ENCODE measurements at places on chromosomes 13 and 19.

DNA sequence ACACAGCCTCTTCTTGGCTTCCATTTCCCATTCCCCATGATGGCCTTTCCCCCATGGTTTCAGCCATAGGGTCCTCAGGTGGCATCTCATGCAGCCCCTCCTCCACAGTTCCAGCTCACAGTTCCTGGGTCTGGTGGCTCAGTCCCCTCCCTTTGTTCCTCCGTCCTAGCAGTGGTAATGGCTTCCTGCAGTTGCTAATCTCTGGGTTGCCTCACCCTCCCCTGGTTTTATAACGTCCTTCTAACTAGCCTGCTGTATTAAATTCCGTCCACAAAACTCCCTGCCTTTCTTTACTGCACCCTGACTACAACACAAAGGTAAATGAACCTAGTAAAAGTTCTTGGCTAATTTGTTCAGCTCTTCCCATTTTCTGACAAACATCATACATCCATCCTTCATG lies 30.9 kb downstream of the CCDC70 start:
- no peak for DNase-seq

GRCh38 chr13:49532593-49532992 lies 36.8 kb downstream of the PHF11 start:
- no peak for DNase-seq

DNA sequence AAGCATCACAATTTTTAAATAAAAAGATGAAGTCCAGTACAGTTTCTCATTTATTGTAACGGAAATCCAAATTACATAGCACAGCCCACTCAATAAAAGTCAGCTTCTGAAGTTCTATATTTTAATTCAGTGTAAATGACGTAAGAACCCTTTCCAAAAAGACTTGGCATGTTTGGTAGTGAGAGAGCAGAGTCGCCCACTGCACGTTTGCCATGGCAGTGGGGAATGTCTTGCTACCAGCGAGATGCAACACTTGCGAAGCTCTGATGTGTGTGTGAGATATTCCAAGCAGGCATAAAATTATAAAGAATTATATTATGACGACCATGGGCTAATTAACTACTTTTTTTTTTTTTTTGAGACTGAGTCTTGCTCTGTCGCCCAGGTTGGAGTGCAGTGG lies 190.1 kb downstream of the SLC7A1 start:
- no peak for DNase-seq

DNA sequence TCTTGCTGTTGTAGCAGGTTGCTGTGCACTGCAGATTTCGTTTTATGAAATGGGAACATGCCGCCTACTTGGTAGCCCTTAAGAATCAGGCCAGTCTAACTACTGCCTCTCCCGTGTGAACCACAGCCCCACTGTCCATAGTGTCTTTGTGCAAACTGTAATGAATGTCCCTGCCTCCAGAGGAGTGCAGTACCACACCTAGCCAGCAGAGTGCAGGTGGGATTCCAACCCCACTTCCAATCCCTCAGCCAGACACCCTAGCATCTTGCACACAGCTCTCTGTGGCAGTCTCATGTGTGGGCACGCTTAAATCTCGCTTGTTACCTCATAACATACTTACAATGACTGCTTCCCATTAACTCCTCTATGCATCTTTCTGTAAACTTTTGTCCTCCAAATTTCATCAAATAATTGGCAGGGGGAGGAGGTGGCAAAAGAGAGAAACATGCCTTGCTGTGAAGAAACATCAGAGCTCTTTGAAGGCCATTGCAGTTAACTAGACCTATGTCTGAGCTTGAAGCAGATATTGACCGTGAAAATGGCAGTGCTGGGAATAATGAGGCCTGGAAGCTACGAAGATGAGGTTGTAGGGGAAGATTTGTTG lies 47.2 kb downstream of the ZAR1L start:
- DNase-seq, result no peak

DNA sequence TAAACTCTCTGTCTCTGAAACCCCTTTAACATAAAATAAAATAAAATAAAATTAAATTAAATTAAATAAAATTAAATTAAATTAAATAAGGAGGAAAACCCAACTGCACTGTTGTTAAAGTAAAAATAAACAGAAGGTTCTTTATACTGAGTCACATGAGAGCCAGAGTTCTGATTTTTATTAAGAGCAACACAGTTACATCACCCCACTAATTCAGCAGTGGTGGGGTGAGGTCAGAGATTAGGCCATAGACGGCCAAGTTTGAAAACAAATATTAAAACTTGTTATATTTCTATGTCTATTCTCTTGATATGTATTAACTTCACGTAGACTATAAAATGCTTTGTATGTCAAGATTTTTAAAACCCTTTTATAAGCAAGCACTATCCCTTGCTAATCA lies 59.5 kb downstream of the MYCBP2 start:
- no peak for DNase-seq

GRCh38 chr19:29966588-29967249 lies 24.7 kb downstream of the URI1 start:
- DNase-seq, result peak; percentile 30

DNA sequence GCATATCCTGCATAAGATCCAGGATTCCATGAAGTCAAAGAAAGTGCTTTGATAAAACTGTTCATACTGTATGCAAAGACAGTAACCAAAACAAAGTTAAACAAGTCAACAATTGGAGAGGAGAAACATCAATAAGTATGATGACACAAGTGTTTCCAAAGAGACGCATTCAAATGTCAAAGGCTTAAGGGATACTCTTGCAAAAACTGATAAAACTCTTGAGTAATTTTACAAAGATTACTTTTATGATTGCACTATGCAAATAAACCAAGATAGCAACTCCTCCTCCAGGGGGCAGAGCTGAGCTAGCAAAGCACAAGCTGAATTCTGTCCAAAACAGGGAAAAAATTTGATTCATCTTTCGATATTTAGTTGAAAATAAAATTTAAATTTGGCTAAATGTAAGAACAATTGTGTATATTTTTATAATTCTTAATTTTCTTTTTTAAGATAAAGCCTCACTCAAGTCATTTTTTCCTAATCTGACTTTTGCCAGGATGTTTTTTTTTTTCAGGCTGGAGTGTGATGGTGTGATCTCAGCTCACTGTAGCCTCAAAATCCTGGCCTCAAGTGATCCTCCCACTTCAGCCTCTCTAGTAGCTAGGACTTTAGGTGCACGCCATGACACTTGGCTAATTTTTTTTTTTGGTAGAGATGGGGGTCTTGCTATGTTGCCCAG lies 84.0 kb downstream of the MZT1 start:
- DNase-seq, result no peak

- DNase-seq, result no peak
Observed at GRCh38 chr13:24124789-24125476, 35.6 kb upstream of the SPATA13 start.

DNA sequence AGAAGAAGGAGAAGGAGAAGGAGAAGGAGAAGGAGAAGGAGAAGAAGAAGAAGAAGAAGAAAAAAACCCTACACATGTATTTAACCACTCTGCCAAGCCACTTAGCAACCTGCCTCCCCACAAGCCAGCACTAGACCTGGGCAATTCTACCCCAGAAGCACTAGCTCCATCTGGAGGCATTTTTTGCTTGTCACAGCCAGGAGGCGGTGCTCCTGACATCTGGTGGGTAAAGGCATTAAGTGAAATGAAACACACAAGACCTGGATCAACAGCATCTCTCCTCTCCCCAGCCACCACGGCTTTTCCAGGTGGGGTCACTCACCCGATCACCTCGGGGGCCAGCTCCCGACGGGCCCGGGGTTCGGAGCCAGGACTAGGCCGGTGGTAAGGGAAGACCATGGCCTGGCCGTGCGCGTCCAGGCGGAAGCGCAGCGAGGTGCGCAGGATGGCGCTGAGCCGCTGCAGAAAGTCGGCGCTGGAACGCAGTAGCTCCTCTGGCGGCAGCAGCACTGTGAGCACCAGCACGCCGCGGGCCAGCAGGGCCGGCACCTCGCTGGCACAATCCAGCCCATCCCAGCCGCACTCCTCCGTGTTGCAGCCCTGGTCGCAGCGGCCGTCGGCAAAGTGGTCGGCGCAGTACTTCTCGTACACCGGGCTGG lies 26.9 kb downstream of the NOTCH3 start:
- DNase-seq, result no peak

DNA sequence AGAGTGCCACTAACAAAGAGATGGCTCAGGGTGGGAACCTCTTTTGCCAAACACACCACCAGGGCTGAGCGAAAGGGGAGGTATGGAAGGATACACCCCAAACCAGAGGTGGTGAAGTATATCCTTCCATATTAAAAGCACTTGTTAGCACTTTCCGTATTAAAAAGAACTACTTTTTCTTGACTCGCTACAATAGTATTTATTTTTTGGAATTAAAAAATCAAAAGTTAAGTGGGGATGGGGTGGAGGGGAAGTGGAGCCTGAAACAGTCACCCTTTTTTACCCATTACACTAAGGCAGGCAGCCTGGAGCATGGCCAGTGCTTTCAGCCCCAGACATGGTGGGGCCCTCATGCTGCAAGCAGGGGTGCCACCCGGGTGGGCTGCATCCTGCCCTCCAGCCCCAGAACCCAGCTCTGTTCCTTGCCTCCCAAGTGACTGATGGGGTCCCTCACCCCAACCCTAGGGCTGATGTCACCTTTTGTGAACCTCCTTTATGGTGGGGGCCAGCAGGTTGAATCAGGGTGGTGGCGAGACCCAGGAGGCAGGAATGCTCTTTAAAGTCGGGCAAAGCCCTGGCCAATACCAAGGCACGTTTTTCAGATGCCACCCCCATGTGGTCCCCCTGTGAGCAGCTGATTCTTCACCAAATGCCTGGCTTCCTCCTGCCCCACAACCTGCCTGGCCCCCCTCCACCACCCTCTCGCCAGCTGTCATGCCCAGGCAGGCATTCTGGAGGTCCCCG lies 31.0 kb downstream of the LYL1 start:
- DNase-seq, result no peak

DNA sequence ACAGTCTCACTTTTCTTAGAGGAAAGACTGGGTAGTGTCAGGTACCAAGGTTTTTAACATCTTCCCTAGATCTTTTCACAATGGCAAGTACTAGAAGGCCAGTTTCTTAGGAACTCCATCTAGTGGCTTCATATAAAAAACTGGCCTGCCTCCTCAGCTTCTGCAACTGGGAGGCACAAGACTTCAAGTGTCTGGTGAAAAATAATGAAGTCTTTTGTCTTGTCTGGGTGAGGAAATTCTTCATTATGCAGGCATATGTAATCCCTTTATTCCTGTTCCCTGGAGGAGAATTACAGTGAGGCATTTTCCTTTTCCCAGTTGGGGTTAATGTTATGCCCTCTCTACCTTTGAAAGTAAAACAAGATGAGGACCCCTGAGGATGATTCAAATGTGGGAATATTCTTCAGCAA lies 300.5 kb downstream of the NALCN start:
- DNase-seq, result no peak

DNA sequence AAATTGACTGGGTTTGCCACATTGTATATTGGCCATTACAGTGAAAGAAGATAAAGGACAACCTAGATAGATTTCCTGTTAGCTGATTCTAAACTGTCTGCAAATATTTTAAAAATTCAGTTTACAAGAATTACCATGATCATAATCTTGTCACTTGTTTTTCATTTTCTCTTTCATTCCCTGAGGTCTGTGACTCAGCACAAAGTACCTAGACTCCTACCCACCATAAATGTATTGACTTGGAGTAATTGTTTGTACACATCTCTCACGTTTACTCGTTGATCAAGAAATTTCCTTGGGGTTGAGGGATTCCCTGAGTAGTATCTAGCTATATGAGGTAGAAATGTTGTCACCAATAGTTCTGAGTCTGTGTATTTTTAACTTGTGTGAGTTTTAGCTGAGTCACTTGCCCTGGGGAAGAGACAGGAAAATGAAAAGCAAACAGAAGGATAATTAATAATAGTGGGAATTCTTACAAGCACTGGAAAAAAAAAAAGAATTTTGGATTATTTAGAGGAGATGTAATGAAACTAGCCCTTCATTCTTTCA lies 299.2 kb upstream of the DACH1 start:
- DNase-seq, result no peak

DNA sequence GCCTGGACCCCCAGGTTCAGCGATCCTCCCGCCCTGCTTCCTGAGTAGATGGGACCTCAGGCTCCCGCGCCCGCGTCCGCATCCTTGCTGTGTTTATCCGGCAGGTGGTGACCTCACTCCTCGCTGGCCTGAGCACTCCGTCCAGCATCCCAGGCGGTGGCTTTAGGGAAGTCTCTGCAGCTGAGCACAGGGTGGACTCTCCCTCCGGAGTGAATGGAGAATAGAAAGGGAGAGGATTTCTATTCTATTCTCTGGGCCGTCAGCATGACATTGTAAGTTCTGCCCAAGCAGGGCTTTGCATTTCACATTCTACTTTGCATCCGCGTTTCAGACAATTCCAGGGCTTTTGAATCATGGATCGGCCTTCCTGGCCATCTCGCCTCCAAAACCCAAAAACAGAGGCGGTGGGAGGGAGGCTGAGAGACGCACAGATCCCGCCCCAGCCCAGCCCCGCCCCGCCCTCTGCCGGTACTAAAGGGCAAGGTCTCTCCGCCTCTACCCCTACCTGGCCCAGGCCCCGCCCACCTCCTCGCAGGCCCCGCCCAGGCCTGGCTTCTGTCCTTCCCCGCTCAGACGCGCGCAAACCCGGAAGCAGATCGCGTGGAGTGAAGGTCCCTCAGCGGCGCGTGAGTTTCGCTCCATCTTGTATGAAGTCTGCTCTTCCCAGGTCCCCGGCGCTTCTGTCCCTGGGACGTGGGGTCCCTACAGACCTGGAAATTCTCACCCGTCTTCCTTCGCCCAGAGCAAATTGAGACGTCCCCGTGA lies at the start of gene ZNF525:
TSS of gene ZNF525 (plus strand) at position 572 of the 765 bp plus-strand sequence. CDS start 6,577 bp downstream, outside the sequence.
- peak; percentile 78 for DNase-seq

- no peak for DNase-seq
Observed at GRCh38 chr19:51066393-51067186, 1.7 kb upstream of the KLK13 start.

- DNase-seq, result no peak
Observed at GRCh38 chr13:29654843-29655547, 59.5 kb upstream of the SLC7A1 start.

DNA sequence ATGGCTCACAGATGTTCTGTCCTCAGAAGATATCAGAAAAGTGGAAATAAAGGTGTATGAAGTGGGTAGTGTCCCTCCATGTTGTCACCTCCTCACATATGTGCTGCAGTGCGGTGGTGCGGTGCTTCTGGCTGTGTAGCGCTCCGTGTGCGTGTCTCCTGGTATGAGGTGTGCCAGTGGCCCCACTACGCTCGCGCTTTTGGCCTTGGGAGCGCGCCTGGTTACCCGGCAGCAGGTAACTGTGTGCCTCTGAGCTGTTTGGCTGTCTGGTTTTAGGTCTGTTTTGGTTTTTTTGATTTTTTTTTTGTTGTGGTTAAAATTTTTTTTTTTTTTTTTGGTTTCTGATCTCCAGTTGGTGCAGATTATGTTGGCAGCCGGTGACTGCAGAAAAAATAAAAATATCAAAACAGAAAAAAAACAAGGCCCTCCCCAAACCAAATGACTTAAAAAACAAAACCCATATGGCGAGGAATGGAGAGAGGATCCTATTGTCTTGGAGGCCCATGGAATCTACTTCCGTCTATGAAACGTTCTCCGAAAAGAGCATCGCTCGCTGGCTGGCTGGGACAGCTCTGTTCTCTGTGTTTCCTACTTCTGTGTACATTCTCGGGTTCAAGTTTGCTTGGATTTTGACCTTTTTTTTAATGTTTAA lies 7.9 kb downstream of the HNRNPL start:
- DNase-seq, result no peak
